HCEC 1CT (cell line): ENCODE measurements at places on chromosomes 4 and X.

- DNase-seq, result no peak
These were observed 565.4 kb upstream of the ATOH1 start for GRCh38 chr4:93263166-93263565.

GRCh38 chrX:134738445-134738844 lies 80.2 kb upstream of the PLAC1 start:
- DNase-seq, result no peak

- no peak for DNase-seq
These were observed 12.2 kb upstream of the SPCS3 start for GRCh38 chr4:176307666-176307930.

- DNase-seq, result no peak
These were observed 10.7 kb downstream of the PNMA6F start for GRCh38 chrX:153310901-153311300.

DNA sequence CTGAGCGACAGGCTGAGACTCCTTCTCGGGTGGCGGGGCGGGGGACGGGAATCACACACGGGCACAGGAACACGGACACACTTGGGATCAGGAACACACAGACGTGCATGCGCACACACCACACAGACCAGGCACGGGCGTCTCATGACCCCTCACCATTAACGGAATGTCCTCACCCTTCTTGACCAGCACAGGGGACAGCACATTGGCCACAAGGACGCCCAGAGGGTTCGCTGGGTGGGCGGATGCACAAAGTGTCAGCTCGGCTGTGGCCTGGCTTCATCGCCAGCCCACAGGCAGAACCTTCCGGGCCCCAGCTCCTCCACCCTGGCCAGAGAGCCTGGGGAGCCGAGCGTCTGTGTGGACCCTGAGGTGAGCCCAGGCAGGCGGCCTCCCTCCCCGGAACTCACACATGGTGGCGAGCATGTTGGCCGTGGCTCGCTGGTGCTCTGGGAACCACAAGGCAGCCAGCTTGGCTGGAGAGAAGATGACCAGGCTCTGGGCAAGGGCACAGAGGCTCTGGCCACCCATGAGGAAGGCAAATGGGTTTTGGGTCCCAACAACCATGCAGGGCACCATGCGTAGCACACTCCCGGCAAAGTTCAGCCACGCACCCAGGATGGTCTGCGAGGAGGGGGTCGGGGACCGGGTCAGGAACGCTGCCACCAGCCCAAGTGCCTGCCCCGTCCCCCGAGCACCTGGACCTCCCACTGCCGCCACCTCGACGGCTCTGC lies 3.1 kb downstream of the SLC49A3 start:
- no peak for DNase-seq

GRCh38 chrX:3706481-3706880 lies 7.0 kb downstream of the PRKX start:
- no peak for DNase-seq

DNA sequence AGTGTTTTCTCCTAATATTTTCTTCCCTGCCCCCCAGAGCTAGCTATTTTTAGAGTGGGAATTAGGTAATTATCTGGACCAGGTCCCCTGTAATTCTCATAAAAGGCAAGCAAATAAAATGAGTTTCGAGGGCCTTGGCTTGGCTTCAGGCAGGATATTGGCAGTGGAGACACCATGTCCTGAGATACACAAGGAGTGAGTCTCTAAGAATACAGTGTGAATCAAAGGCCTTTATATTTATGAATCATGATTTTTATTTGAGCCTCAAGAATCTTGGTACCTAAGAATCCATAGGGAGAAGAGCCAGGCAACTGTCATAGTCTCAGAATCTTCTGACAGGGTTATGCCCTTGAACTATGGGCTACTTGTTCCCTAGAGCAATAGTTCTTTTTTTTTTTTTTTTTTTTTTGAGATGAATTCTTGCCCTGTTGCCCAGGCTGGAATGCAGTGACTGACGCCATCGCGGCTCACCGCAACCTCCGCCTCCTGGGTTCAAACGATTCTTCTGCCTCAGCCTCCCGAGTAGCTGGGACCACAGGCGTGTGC lies 205.4 kb downstream of the LDB2 start:
- DNase-seq, result peak; percentile 8

DNA sequence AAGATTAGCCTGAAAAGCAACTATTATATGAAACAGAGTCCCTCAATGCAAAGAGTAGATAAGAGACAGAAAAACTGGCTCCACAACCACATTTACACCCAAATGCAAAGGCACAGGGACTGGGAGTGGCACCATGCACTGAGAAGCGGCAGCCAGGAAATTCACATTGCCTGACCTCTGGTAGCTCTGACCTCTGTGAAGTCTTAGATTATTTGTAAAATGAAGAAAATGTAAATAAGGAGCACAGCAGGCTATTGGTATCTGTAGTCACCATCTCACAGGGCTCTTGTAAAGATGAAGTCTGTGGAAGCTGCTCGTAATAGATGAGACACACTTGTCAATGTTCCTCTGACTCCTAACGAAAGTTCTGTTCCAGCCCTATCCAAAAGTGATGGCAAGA lies 69.7 kb downstream of the FAT1 start:
- no peak for DNase-seq

- DNase-seq, result no peak
These were observed 104.1 kb downstream of the ASB9 start for GRCh38 chrX:15165832-15166231.

DNA sequence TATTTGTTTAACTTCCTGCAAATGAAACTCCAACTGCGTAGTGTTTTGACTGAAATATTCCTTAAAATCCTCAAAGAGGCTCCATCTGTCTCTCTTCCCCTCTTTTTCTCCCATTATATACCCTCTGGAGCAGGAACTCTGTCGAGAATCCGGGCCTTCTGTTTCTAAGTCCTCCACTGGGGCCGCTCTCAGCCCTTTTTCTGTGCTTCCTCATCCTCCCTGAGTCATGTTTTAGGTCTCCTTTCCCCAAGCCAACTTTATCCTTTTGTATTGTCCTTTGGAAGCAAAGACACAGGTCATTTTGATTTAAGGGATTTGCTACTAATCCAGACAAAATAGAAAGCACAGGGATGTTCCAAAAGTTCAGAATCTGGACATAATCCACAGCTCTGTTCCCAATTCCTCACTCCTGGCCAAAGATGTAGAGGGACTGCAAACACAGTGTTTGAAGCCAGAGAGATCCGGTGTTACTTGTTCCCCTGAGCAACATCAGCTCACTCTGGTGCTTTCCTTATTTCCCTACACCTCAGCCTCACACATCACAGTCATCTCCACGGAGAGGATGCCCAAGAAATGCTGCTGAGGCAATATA lies 131.0 kb upstream of the KLF3 start:
- no peak for DNase-seq

- DNase-seq, result peak; percentile 18
These were observed 206.2 kb downstream of the TENM3 start for GRCh38 chr4:182449186-182449929.

DNA sequence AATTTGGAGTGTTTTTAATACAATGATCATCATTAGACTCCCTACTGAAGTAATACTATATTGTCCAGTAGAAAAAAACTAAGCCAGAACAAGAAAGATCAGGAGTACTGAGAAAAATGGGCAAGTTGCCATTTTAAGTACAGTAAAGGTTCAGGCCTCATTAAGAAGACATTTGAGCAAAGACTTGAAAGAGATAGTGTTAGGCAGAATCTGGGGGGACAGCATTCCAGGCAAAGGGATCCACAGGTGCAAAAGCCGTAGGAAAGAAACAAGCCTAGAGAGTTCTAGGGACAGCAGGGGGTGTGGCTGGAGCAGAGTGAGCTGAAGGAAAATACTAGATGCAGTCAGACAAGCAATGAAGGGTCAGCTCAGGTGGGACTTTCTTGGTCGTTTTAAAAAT lies 58.1 kb upstream of the INTU start:
- no peak for DNase-seq

DNA sequence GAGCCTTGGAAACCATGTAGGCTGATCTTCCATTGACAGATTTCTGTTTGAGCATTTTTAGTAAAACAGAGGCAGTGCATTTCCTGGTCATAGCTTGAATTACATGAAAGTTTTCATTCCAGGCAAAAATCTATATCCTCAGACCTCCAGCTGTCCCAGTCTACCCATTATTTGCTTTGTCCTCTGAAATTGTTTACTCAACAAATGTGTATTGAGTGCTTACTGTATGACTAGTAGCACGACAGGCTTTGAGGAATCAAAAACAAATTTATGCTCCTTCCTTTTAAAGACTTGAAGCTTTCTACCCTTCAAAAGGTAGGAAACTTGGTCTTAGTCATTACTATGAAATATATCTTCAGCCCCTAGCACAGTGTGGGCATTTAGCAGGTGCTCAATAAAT lies 307.9 kb upstream of the IGFBP7 start:
- DNase-seq, result no peak

- no peak for DNase-seq
These were observed 351.6 kb downstream of the GPM6A start for GRCh38 chr4:175460414-175460813.

- DNase-seq, result no peak
These were observed 634.1 kb downstream of the RPA4 start for GRCh38 chrX:97517763-97518162.
